ENCODE measurements at places on chromosomes 3 and 15.

DNA sequence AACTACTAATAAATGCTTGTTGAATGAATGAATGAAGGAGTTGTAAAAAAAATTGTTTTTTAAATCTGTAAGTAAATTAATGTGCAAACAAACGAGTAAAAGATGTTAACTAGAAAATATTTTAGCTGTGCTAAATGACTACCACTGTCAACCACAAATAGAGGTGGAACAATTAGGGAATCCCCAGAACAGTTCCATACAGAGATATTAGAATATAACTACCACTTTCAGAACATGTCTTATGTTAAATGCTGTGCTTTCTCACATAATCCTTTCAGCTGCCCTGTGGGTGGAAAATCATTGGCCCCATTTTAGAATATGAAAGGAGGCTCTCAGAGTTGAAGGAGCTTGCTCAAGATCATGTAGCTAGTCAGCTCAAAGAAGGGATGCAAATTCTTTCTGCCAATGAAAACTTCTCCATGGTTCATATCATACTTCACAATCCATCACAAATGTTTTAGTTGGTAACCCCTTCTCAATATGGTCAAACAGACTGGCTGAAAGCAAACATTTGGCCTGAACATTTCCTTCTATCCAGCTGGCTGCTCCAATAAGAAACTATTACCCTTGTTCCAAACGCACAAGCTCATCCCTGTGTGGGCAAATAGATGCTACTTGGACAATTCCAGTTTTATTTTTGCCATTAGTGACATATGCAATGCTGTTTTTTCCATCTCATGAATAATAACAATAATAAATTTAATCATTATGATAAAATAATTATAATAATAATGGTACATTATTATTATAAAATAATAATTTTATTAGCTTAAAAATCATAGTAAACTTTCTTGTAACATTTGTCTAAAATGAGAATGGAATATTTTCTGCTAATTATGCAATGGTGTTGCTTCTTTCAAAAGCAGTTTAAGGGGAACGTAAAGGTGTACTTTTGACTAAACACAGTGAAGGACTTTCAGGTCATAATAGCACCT is 290.4 kb upstream of the STT3B start:
- DNase-seq: no peak

DNA sequence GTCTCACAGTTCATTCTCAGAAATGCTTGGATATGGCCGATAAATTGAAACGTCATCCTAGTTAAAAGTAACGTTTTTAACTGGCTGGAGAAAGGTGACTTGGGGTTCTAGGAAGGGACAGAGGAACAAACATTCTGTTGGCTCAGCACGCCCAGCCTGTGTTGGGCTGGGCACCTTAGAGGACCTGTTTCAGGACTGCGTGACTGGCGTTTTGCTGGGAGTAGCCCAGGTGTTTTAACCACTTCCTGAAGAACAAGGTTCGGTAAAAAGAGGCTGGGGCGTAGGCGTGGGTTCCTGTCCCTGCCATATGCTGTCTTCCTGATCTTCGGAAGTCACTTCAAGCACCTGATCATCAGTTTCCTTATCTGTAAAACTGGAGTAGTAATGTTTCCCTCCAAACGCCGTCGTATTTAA is 1.1 kb upstream of the TLNRD1 start:
- no peak for DNase-seq

- no peak for DNase-seq
Observed at GRCh38 chr15:85689729-85690128, 105.0 kb downstream of the KLHL25 start.

DNA sequence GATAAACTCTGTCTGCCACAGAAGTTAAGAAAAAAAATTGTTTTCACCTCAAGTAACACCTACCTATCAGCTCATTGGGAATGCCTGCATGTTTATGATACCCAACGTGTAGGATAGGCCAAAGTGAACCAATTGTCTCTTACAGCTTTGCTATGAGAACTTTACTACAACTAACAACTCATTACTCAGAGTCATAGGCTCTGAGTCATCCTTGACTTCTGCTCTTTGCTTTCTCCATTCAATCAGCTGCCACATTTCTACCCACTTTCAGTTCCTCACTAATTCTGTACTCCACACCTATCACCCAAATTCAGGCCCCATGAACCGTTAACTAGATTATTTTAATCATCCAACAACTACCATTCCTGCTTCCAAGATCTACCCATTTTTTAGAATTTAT is 843.9 kb downstream of the TUSC7 start:
- DNase-seq: no peak
